ENCODE measurements at places on chromosomes 6 and 20.
A peak's percentile ranks its signal among the peaks of the same experiment; 100 is the strongest.

GRCh38 chr20:46618316-46619100 lies 32.8 kb downstream of the SLC13A3 start:
- DNase-seq = no peak

DNA sequence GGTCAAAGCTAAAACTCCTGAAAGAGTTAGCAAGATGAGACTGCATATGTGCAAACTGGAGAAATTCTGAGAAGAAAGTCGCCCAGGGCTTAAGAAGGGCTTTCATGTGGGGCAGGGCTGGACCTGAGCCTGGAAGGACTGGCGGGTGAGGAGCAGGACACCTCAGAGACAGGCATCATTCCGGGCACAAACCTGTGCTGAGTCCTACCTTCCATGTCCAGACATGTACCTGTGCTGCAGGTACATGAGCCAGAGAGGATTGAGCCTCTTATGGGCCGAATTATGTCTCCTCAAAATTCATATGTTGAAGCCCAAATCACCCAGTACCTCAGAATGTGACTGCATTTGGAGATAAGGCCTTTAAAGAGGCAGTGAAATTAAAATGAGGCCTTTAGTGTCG lies 171.0 kb downstream of the QRSL1 start:
- no peak for DNase-seq

GRCh38 chr6:2097464-2097863 lies 147.9 kb downstream of the GMDS start:
- DNase-seq = no peak

DNA sequence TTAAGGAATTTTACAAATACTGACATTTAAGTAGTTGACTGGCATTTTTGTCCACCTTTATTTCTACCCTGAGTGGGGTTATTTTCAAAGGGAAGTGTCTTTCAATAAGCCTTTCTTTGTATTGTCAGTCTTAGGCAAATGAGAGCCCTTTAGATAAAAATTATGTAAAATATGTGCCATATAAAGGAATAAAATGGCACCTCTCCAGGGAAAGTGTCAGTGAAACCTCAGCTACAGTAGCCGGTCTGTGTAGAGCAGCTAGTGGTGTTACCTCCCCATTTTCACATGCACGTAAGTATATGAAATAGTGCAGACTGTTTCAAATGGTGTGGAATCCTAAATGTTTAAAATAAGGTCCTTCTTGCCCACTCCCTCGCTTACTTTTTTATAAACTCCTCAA lies 5.0 kb downstream of the FAM217B start:
- DNase-seq = no peak

- no peak for DNase-seq
Observed at GRCh38 chr6:123715006-123715863, 78.5 kb upstream of the TRDN start.

DNA sequence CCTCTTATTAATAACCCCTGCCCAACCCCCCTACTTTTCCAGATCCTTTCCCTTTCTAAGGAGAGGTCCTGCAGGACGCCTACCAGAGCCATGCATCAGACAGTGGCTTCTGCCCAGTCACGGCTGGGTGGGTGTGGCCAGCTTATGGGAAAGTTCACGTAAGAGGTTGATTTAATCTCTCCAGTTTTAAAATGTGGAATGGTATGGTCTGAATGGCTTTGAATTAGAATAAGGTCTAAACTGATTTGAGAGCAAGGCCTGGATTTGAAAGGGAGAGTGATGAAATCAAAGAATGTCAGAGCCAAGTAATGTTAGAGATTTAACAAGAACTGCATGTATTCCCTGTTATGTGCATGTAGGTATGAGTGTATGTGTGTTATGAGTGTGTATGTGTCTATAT lies 275.7 kb downstream of the PAX1 start:
- DNase-seq = no peak

DNA sequence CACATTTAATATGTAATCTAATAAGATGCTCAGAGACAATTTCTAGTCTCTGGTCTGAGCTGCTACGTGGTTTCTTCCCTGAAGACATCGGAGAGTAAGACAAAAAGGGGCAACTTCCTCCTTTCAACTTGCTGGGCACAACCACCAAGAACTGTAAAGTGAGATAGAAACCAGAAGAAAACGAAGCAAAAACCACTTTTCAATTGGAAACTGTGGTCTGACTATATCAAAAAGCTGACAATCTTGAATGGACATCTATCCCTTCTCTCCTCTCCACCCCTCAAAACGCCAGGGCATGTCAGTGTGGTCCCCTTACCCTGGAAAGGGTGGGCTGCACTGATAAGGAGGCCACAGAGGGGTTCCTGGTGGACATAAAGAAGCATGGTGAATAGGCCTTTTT lies 269.1 kb downstream of the CD83 start:
- no peak for DNase-seq

DNA sequence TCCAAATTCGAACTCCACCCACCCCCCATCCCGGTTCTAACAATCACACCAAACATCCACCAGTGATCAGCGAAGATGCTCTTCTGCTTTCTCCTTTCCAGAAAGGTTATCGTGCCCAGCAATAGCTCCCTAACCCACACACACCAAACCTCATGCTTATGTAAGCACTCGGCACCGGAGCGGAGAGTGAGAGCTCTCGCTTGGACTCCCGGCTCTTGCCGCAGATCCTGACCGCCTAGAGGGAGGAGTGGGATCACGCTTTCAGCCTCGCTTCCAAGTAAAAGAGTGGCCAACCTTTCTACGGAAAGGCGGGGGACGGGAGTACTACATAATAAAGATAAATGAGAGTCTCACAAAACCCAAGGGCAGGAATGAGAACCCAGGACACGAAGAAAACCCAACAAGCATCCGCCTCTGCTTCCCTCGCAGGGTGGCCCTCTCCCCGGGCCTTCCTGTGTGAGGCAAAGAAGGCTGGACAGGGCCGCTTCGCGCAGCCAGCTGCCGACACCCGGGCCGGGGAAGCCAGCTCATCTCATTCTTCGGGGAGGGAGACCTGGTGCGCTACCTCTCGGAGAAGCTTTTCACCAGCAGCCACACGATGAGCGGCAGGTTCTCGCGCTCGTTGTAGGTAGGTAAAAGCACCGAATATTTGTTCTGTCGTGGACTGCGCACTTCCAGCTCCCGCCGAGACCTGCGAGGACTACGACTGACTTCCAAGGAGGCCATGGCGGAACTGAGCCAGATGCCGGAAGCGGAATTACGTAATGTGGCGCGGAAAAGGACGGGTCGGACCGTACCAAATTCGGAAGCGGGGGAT lies at the start of gene DPM1:
Gene DPM1 (minus strand): TSS at position 735 of the 817 bp plus-strand sequence. CDS start 9 bp downstream, at position 726.
- peak; percentile 83 for DNase-seq

DNA sequence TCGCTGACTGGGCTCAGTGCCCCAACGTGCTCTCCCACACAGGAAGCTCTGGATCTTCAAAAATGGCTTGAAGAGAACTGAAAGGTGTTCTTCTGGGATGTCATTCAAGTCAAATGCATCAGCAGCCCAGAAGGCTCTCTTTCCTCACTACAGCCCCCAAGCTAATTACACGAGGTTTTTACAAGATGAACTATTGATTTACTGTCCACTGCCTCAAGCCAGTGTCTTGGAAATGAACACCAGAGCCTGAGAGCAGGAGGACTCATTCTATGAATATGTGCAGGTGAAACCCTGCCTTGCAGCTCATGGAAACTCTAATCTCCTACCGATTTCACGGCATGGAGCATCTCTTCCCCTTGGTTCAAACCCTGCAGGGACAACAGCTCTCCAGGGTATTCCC lies 98.9 kb upstream of the CST7 start:
- DNase-seq = no peak

GRCh38 chr20:8667306-8667705 lies 401.6 kb upstream of the PLCB4 start:
- no peak for DNase-seq

- DNase-seq = no peak
Observed at GRCh38 chr20:24001712-24002405, 13.3 kb upstream of the GGTLC1 start.

GRCh38 chr6:114092943-114093342 lies 122.0 kb upstream of the HDAC2 start:
- DNase-seq = no peak

GRCh38 chr6:27957516-27957915 lies 475 bp downstream of the OR2B6 start:
- no peak for DNase-seq

DNA sequence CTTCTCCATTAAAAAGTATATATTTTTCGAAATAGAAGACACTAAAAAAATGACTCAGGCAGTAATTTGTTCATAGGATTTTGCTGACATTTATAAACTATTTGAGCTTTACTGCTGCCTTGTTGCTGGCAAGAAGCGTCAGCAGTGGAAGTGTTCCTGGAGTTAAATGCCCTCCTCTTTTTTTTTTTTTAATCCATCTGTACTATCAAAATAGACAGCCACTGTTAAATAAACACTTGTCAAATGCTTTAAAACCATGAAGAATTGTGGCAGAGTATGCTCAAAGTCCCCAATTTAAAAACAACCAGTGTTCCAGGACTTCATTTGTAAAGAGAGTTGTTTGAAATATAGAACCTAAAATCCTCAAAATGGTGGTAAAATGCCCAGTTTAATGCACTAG lies 253.8 kb downstream of the NKAIN2 start:
- DNase-seq = no peak

DNA sequence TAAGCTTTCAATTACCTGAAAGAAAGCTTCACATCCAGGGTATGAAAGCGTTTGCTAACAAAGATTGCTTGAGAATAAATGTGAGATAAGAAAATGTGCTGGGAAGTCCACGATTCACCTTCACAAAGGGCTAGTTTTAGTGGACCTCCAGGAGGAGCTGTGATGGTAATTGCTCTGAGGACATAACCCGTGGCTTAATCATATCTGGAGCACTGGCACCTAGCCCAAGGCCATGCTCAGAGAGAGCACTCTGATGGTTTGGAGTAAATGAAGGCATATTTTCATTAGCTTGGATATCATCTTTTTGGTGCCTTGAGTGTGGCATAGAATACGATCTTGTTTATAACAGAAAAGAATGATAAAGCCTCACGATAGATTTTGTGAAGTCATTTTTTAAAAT lies 46.9 kb upstream of the BACH2 start:
- DNase-seq = no peak

DNA sequence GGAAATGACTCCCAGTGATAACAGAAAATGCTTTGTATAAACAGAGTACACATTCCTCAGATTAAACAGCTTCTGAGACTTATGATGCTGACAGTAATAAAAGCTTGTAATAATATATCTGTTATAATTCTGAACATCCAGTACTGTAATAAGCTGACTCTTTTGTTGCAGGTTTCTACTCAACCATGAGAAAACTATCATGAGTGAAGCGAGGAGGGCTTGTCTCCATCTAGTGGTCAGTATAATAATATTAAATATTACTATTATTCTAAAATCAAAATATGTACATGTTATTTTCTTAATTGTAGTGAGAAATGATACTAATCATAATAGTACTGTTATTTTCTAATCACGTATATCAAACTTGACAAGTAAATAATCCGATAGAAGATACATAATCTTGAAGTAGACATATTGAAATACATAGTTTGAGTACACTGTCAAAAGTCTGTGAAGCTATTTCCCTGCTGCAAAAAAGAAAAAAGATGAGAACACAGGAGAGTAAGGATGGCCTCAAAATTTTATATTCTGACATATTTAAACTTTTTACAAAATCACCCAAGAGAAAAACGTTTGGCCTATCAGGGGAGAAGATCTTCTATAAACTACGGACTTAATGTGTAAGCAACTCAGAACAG lies 183.1 kb downstream of the MOXD1 start:
- DNase-seq = no peak

- DNase-seq = no peak
Observed at GRCh38 chr20:60071965-60072364, 113.7 kb downstream of the CDH26 start.

DNA sequence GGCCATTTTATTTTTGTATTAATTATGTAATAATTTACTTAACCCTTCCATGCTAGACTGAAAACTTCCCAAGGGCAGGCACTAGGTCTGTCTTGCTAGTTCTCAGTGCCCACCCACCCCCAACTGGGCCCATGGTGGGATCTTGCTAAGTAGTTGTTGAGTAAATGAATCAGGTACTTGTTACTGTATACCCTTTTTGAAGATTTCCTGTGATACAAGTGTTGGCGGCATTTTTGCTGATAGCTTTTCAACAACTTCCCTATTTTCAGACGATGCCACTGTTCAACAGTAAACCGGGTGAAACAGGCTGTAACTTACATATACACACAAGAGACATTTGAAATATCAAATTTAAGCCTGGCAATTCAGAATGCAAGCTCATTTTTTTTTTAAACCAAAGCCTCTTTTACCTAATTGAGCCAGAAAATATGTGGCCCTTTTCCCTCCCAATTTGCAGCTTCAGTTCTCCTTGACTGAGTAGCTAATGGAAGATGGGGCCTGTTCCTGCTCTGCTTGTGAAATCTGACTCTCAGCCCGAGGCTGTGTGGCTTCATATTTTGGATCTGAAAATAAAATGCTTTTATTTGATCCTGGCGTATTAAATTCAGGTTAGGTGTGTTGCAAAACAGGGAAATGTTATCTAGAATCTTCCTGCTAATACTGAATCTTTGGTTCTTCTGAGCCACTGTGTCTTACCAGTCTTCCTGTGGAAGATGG lies 288.3 kb downstream of the NRN1 start:
- no peak for DNase-seq

- no peak for DNase-seq
Observed at GRCh38 chr6:135088281-135088680, 33.7 kb upstream of the HBS1L start.

DNA sequence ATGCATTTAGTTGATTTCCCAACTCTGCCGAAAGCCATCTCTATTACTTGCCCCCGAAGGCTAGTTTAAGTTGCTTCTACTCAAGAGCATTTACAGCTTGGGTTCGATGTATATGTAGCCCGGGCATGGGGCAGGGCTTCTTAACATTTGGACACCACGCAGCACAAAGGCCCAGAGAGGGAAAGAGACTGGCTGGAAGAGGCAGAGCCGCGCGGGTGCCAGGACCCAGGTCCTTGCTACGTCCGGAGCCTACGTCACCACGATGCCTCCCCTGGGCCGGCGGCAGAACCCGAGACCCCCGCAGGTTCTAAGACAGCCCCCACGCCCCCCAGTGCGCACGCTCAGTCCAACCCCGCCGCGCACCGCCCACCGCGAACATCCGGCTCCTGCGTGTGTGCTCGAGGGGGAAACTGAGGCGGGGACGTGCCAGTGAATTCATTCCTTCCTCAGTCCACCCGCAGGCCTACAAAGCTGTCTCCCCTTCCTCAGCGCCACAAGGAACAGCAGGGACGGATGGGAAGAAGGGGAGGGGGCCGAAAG lies 367 bp upstream of the PCIF1 start:
- DNase-seq = peak; percentile 53

DNA sequence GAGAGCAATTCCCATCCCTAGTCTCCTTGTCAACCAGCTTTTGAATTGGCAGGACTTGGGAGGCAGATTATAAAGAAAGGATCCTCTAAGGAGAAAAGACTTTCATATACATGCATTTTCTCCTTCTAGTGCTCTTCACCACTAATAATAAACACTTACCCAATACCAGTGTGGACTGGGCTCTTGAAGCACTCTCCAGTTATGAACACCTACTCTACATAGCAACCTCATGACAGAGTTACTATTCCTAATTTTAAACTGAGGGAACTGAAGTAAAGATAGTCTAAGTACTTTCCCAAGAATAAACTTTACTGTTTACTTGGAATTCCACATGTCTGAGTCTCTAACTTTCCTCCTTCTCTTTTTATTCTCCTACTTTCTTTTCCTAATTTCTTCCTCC lies 4.8 kb downstream of the COL9A1 start:
- DNase-seq = no peak

GRCh38 chr20:46207793-46208192 lies 89.7 kb downstream of the CD40 start:
- DNase-seq = no peak

- DNase-seq = no peak
Observed at GRCh38 chr20:61875996-61876395, 189.7 kb downstream of the TAF4 start.

All from CD4-positive, alpha-beta T cell treated with Interferon gamma for 1 hour (primary cell).